ENCODE measurements at places on chromosomes 1 and 21.
A peak's percentile ranks its signal among the peaks of the same experiment; 100 is the strongest.

GRCh38 chr1:197073978-197074377, 6.9 kb upstream of the F13B start:
- DNase-seq, result no peak

- DNase-seq, result no peak
Observed at GRCh38 chr1:71252900-71253299, 172.1 kb upstream of the ZRANB2 start.

DNA sequence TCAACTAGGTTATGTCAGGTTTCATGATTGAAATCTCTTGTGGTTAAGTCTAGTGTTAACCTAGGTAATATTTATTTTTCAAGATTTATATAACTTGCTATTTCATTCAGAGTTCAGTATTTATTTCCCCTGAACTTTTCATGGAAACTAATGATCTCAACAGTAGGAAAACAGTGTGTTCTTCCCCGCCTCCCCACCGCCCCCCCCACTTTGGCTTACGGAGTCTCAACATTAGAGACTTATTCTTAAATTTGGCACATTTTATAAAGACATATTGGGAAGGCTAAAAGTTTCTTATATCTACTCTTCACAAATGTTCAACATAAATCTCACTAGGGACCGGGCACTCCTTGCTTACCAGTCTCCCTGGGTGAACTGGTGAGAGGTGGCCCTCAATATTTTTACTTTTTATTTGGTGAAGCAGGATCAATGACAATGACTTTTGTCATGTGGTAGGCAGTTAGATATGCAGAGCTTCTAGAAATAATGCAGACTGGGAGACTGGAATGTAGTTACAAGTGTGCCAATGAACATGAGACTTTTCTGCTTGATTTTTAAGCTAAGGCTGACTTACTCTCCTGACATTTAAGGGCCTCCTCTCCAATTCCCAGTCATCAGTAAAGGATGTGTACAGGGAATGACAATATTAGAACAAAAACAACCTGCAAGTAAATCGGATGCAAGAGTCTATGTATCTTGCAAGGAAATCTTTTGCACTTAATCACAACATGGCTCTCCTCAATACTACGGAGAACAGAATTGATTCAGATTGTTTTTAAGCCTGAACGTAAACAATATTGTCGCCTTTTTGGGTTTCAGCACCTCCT, 1.7 kb upstream of the MAN1A2 start:
- no peak for DNase-seq

DNA sequence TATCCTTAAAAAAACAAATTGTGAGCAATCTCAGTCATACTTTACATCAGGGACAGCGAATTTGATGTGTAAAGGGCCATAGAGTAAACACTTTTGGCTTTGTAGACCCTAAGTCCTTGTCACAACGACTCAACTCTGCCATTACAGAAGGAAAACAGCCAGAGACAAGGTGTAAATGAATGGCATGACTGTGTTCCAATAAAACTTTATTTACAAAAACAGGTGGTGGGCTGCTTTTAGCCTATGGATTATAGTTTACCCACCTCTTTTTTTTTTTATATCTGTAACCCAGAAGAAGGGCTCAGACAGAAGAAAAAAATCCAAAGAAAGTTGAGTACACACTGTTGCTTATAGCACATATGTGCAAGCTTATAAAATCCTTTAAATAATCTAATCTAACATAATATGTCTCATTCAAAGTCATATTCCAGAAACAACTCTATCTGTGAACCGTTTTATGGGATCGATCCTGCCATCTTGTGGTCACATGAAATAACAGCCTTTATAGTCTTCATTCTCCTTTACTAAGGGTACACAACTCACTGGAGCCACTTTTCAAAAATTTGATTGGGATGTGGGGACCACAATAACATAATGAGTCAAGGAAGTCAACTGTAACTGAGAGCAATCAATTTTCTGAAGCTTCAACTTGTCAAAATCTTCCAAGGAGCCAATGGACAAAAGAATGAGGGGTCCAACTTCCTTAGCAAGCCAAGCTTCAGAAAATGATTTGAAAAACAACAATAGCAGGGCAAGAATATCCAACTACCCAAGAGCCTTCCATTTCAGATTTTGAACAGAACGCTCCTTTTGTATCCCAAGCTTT, 142.2 kb upstream of the KRTAP19-8 start:
- peak; percentile 7 for DNase-seq

DNA sequence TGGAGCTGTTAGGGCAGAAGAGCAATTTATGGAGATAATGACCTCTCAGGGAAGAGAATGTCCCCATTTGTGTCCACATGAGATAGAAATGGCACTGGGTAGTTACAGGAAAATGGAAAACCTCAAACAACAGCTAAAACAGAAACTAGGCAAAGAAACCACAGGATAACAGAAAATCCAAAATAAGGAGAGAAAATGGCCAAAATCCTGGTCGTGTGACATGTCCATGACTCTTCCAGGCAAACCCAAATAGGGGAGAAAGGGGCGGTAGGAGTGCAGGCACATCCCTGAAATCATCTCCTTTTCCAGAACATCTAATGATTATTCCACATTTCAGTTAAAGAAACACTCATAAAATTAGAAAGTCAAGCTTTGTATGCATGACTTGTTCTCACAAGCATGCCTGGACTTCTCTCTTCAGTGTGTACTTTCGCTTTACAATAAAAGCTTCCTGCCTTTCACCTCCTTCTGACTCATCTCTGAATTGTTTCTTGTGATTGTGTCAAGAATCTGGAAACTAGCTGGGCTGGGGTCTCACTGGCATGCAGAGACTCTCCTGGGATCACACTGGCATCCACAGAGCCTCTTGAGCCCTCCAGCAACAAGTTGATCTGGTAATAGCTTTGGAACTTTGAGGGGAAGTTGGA, 171.4 kb upstream of the ZP4 start:
- no peak for DNase-seq

- no peak for DNase-seq
Observed at GRCh38 chr1:94831641-94832040, 11.5 kb downstream of the SLC44A3 start.

DNA sequence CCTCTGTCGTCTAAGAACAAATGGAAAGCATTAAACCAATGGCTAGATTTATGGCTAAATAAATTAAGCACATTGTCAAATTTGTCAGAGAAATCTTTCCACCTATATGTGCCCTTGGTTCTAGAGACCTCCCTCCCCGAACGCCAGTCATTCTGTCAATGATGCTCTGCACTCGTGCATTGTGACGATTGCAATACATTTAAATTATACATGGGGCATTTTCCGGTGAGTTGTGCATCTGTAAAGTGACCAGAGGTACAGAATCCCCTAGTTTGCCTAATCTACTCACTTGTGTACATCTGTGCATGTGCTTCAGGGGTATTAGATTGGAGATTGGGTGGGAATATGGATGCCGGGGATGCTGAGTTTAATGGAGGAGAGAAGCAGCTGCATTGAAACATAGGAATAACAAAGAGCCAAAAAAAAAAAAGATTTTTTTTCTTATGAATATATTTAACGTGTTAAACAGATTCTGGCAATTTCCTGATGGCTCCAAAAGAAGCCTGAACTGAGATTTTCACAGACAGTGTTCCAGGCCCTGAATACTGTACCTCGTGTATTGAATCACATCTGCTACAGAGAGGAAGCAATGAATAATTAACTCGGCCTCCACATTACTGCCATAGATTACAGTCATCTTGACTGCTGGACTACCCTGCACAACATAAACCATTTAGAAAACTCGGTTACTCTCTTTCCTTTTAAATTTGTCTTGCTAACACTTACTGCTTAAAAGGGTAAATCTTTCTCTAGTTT, 149.0 kb upstream of the C1orf87 start:
- DNase-seq, result no peak

- no peak for DNase-seq
Observed at GRCh38 chr1:47559944-47560695, 122.3 kb downstream of the FOXD2 start.

- DNase-seq, result no peak
Observed at GRCh38 chr1:33288976-33289857, 31.7 kb downstream of the A3GALT2 start.

GRCh38 chr1:155591770-155592169, 18.2 kb upstream of the MSTO1 start:
- peak; percentile 47 for DNase-seq

- DNase-seq, result no peak
Observed at GRCh38 chr1:110634086-110634454, 27.9 kb upstream of the KCNA2 start.

DNA sequence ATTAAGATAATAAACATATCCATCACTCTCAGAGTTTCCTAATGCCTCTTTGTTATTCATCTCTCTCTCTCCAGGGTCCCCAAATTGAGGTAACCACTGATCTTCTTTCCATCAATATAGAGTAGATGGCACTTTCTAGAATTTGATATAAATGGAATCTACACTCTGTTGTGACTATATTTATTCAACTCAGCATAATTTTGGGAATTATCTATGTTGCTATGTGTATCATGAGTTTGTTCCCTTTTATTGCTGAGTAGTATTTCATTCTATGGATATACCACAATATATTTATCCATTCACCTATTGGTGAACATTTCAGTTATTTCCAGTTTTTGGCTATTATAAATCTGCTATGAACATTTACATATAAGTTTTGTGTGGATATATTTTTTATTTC, 230.7 kb downstream of the HLX start:
- DNase-seq, result no peak

GRCh38 chr1:222182641-222183040, 365.3 kb downstream of the HHIPL2 start:
- DNase-seq, result no peak

- DNase-seq, result no peak
Observed at GRCh38 chr1:17682400-17682799, 72.7 kb upstream of the ACTL8 start.

- no peak for DNase-seq
Observed at GRCh38 chr1:200267937-200268336, 141.9 kb downstream of the ZNF281 start.

DNA sequence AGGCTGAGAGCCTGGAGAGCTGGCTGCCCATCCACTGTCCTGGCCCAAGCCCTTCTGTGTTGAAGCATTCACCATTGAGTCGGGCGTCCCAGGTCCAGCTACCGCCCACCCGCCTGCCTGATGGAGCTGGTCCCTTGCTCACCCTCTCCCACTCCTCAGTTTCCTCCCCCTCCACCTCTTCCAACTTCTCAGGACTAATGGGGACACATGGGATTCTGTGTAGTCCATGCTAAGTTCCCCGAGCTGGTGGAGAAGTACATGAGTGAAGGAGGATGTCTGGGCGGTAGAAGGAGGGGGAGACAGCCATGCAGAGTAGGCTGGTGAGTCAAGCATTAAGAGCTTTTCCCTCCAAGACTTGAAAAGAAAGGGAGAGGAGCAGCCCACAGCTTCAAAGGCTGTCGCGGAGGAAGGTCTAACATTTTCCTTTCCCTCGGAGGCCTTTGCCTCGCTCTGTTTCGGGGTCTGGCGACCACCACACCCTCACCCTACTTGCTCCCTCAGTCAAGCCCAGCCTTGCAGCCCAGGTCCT, 561 bp downstream of the SLC26A9 start:
- no peak for DNase-seq

GRCh38 chr1:109478806-109479205, 4.9 kb upstream of the ATXN7L2 start:
- DNase-seq, result no peak

- DNase-seq, result peak; percentile 47
Observed at GRCh38 chr1:54037476-54037875, 15.5 kb downstream of the TMEM59 start.

DNA sequence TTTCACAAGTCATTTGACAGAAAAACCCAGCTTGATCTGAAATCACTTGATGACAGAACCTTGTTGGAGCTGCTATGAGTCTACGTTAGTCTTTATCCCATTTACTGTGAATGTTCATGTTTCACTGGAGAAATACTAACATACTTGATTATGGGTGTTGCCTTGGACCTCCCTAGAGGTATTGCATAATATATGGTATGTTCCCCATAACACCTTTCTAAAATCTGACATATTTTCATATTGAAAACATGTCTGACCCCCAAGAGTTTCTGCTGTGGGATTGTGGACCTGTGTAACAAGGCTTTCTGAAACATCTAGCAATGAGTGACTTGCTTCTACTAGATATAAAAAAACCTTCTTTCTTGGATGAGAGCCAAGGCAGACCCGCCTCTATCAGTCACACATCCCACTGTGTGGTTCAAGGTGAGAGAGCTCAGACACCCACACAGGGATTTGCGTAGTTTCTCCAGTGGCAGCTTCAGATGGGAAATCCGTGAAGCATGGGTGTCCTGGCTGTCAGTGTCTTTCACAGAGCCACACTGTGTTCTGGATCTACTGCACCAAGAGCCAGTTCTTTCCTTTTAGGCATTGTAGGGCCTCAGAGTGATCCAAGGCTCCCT, 4.6 kb downstream of the NENF start:
- DNase-seq, result peak; percentile 1

DNA sequence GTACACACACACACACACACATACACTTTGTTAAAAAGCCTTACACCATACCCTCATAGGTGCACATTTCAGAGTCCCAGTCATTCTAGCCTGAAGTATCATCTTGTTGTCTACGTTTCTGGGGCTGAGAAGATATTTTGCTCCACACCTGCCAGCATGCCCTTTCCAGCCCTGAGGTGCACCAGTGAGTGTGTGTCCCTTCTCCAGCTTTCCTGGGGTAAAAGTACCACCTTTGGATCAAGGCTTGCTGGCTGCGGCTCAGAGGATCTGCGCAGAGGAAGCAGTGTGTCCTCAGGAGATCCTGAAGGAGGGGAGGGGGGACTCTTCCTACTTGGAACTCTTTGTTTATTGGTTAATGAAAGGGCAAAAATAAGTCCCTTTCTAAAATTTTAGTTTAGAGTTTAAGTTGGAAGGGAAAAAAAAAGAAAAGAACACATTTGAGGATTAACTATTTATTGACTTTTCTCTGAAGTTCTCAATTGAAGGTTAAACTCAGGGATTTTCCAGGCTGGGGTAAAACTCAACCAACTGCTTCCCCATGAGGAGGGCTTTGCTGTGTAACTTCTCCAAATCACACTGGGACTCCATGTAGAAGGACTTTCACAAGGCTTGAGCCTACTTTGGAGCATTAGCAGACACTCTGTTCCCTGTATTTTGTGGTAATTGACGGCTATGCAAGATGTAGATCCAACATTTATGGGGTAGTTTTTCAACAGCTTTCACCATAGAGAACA, 200.3 kb upstream of the SGIP1 start:
- DNase-seq, result no peak

DNA sequence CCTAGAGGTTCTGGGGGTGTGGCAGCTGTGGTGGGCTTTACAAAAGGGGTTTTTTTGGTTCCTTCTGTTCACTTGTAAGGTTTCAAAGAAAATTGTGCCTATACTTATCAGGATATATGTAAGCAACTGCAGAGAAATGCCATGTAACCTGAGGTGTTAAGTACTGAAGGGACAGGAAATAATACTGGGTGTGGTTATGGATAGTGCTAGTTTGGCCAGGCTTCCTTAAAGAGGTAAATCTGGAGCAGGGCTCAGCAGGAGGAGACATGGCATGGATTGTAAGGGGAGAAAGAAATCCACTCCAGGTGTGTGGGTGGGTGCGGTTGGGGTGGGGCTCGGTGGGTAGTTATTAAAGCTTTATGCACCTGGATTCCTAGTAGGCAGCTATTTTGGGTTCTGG, 28.3 kb downstream of the KIRREL1 start:
- no peak for DNase-seq

All from NCI-H1105 (cell line).